ENCODE measurements at places on chromosomes 6 and 20.
A peak's percentile ranks its signal among the peaks of the same experiment; 100 is the strongest.

GRCh38 chr20:16520154-16520553 is 53.1 kb downstream of the KIF16B start:
- DNase-seq: no peak

DNA sequence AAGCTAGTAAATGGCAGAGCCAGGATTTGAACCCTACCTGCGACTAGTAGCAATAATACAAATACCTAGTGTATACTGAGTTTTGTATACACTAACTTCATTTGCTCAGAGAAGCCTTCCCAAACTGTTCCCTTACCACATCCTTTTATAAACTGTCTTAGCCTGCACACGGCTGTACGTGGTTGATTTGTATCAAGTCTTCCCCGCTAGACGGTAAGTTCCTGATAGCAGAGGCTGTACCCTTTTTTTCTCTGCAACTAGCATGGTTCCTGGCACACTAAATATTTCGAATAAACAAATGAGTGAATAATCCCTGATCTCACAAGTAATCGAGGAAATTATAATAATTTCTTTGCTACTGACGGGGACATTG is 636 bp downstream of the RTF2 start:
- no peak for DNase-seq

GRCh38 chr20:63765082-63765873 is 25.7 kb downstream of the SLC2A4RG start:
- DNase-seq: no peak

DNA sequence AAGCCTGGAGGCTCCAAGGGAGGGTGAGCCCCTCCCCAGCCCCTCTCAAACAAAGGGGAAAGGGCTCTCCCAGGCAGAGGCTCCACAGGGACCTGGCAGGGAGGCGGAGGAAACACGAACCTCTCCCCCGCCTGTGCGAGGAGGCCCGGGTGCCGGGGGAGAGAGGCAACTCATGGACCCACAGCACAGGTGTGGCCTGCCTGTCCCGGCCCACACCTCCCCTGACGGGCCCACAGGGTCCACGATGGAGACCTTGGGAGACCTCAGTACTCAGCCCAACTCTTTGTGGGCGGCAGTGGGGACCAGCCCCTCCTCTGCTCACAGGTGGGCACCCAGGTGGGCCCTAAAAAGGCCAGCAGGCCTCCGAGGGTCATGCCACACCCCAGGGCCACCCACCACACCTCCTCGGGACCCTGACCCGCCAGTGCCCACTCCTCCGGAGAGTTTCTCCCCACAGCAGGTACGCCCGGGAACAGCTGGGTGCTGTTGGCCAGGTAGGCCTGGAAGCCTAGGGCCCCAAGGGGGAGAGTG is 12.2 kb downstream of the LAMA5 start:
- DNase-seq: no peak

- DNase-seq: no peak
These were observed 23.9 kb downstream of the ZNF337 start for GRCh38 chr20:25672659-25673235.

GRCh38 chr6:1600764-1601157 is 9.0 kb upstream of the FOXC1 start:
- no peak for DNase-seq

GRCh38 chr6:75201901-75202672 is 3.8 kb downstream of the COL12A1 start:
- DNase-seq: peak; percentile 43

DNA sequence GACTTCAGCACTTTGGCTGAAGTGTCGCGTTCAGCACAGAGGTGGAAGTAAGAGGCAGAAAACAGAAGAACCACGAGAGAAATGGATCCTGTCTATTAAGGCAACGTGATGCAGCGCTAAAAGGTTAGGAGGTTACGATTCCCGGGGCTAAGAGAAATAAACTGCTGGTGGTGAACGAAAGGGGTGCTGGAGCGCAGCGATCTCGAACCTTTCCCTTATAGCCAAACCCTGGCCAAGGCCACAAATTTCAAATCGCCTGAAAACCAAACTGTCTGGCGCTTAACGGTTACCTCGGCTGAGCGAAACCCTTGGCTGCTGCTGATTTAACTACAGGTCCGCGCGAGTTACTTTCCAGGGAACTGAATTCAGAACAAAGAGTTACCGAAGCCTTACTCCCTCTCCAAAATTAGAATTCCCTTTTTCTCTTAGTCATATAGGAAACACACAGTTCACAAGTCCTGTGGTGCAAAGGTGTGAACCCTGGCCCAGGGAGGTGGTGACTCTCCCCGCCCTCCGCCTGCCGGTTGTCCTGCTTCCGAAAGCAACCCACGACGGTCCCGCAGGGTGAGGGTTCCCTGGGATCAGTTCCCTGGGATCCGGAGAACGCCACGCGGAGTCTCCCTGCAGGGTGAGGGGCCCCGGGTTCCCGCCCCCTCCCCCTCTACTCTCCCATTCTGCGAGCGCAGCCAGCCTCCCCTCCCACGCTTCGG is 1.3 kb upstream of the SLC35D3 start:
- DNase-seq: no peak

DNA sequence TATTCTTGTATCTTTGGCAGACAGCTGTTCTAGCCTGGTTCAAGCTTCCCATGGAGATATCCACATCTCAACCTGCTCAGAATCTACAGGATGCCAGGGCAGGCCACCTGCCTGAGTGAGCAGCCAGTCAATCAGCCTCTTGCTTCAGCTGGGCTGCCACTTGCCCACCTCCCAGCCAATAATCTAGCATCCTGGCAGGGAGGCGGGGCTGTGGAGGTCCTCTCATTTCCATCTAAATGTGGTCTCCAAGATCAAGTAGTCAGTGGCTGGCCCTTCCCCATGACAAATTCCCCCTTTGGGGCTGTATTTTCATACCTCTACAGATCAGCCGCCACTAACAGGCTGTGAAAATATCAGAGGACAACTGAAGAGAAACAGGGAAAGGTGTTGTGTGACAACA is 33.0 kb upstream of the SPDEF start:
- DNase-seq: no peak

- peak; percentile 31 for DNase-seq
These were observed 25.6 kb upstream of the ARMH2 start for GRCh38 chr6:24824142-24824938.

DNA sequence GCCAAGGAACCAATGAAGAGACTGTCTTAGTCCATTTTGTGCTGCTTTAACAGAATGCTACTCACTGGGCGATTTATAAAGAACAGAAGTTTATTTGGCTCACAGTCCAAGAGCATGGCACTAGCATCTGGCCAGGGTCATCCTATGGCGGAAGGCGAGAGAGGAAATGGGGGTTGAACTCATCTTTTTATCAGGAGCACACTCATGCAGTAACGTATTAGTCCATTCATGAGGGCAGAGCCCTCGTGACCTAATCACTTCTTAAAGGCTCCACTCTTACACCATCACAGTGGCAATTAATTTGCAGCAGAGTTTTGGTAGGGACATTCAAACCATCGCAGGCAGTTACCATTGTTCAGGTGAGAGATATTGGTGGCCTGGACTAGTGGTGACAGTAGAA is 8.5 kb downstream of the ARFGEF2 start:
- no peak for DNase-seq

DNA sequence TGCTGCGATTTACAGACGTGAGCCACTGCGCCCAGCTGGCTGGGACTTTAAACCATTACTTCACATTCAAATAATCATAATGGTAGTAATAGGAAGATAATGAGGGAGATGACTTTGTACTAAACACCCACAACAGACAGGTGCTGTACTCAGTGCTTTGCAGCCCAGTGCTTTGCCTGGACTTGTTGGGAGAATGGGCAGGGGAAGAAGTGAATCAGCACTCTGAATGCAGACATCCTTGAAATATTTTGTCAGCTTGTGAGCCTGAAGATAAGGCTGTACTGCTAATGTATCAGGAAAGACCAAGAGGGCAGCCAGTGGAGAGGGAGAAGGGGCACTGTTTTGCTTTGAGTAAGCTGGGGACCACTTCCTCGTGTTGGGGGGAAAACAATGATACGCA is 17.4 kb downstream of the NKX2-2 start:
- no peak for DNase-seq

DNA sequence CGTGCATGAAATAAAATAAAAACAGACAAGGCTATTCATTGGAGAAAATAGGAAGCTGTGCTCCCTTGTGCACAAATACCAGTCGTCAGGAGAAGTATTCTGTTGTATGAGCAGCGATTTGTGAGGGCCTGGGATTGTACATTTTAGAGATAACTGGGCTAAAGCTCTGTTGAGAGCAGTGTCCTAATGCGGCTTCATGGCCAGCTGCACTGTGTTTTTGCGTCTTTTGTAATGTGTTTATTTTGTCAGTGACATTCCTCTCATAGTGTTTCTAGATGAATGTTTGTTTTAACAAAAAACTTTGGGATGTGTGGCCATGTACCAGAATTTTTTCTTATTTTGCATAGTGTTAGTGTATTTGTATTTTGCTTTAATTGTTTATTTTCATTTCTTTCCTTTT is 14.8 kb downstream of the ERMARD start:
- no peak for DNase-seq

DNA sequence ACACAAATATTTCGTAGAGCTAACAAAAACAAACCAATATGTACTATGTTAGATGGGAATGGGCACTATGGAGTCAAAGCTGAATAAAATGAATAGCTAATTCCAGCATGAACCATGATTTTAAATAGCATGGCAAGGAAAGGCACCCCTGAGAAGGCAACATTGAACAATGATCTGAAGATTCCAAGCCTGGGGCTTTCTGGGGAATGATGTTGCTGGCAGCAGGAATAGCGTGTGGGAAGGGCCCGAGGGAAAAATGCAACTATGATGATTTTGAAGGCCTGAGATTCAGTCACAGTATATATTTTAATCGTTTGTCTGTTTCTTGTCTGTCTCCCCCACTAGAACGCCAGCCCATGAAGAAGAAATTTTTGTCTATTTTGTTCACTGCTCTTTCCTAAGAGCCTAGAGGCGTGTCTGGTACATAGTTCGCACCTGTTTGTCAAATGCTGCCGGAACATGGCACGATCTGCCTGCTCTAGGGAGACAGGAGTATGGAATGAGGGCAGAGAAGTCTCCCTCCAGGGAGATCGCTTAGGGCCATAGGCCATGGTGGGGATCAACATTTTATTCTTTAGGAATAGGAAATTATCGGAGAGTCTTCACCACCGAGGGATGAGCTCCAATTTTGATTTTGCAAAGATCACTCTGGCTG is 84.8 kb upstream of the EYA2 start:
- DNase-seq: no peak

DNA sequence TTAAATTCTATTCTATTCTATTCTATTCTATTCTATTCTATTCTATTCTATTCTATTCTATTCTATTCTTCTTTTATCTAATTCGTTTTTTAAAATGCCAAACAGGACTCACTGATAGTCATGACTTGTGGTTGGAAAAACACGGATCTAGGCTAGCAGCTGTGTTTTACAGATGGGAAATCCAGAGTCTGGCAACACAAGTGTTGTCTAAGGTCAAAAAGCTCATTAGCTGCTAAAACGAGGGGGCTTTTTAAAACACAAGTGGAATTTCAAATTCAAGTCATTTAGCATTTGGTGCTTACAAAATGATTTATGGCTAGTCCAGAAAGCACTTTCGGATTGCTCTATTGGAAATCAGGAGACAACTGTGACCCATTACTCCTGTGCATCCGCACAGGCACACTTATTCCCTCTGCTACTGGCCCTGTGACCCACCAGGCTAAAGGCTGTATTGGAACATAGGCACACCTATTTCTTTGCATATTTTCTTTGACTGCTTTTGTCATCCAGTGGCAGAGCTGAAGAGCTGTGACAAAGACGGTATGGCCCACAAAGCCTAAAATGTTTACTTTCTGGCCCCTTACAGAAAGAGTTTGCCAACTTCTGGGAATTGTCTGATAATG is 17.8 kb upstream of the MLIP start:
- DNase-seq: no peak

DNA sequence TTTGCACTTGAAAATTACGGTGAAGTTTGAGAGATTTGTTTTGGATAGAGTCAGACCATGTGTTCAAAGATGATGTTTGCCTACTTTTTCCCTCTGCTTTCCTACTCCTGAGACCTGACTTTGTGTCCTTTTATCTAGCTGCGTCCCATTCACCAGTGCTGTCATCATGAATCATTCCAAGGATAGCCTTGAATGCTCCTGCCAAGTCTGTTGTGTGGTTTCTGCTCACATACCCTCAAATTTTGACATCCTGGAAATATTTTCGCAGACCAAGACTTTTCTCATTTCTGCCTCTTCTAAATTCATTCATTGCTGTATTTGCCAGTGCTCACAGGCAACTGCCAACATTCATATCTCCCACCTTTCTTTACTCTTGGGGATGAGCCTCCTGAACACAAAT is 175.9 kb upstream of the SCGN start:
- DNase-seq: peak; percentile 59

GRCh38 chr6:53647462-53648094 is 18.0 kb downstream of the KLHL31 start:
- no peak for DNase-seq

DNA sequence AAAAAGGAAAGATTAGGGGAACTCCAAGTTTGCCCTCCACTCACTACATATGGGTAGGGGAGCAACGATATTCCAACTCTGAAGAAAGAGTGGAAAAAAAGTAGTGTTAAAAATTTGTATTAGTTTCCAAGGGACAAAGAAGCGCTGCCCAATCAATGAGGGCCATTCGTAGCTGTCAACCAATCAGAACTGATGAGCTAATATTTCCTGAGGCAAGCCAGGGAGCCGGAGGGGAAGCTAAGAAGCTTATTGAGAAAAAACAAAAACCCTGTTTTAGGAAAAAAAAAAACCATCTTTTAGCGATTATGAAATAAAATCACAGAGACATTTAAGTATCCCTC is 59.5 kb downstream of the TRIM38 start:
- peak; percentile 86 for DNase-seq

DNA sequence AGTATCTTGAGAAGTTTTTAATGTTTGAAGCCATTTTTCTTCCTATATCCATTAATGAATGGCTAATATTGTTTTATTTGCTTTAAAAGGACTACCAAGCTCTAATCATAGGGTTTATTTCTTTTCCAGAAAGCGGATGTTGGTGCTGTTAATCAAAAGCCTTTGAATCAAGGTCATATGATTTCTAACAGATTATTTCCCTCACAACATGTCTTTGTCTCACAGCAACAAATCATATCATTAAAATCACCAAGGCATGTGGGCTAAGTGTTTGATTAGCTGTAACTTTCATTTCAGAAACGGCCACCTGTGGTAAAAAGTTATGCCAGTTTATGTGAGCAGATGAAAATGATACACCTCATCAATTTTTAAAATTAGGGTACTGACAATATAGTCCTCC is 21.7 kb downstream of the TRAF3IP2 start:
- DNase-seq: no peak

- DNase-seq: no peak
These were observed 32.7 kb upstream of the MARCKS start for GRCh38 chr6:113824411-113824810.

- no peak for DNase-seq
These were observed 9.4 kb upstream of the GMPR start for GRCh38 chr6:16228709-16229665.

- DNase-seq: no peak
These were observed 52.3 kb downstream of the PLEKHG1 start for GRCh38 chr6:150651808-150652470.

GRCh38 chr6:31285486-31285885 is 13.6 kb upstream of the HLA-C start:
- no peak for DNase-seq
